ENCODE measurements at places on chromosomes 5 and 9.
A peak's percentile ranks its signal among the peaks of the same experiment; 100 is the strongest.

GRCh38 chr5:43386960-43387362, 25.2 kb downstream of the CCL28 start:
- DNase-seq: no peak

GRCh38 chr5:151414536-151414935, 32.9 kb upstream of the SLC36A1 start:
- DNase-seq: no peak

DNA sequence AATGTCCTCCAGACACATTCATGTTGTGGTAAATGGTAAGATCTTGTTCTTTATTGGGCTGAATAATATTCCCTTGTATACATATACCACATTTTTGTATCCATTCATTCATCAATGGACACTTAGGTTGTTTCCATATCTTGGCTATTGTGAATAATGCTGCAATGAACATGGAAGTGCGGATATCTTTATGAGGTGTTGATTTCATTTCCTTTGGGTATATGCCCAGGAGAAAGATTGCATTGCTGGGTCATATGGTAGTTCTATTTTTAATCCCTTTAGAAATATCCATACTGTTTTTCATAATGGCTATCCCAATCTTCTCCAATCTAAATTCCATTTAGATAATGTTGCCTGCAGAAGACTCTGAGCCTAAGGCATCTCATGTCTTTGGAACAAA, 78.0 kb upstream of the TNC start:
- no peak for DNase-seq

DNA sequence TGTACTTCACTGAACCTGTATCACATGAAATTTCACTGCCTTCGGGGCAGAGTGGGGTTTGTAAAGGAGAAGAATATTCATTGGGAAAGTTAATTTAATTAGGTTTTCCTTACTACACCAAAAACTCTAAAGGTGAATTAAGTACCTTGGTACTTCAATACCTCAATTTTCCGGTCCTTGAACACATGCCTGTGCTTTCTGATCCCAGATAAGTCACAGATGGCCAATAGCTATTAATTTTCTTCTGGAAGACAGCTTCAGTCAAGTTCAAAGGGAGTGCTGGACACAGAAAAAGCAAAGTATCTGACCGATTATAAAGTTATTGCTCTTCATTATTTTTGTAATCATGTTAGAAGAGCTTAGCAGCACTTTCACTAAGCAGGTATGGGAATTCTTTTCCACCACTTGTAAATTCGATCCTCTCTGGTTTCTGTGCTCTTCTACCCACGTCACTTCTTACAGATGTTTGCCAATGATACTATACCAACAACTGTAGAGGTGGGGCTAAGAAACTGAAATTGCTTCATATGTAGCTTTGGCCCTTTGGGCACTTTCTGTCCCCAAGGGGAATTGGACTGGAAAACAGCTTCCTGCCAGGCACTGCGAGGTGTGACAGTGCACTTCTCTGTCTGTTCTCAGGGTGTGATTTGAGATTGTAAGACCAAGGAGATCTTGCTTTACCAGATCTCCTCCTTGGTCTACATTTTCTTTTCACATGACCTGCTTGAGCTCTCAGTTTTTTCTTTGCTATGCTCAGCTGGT, 164.0 kb downstream of the CCDC192 start:
- DNase-seq: no peak

- no peak for DNase-seq
These were observed 33.2 kb downstream of the MYO10 start for GRCh38 chr5:16902846-16903245.

- no peak for DNase-seq
These were observed 57.9 kb downstream of the MEF2C start for GRCh38 chr5:88824892-88825583.

DNA sequence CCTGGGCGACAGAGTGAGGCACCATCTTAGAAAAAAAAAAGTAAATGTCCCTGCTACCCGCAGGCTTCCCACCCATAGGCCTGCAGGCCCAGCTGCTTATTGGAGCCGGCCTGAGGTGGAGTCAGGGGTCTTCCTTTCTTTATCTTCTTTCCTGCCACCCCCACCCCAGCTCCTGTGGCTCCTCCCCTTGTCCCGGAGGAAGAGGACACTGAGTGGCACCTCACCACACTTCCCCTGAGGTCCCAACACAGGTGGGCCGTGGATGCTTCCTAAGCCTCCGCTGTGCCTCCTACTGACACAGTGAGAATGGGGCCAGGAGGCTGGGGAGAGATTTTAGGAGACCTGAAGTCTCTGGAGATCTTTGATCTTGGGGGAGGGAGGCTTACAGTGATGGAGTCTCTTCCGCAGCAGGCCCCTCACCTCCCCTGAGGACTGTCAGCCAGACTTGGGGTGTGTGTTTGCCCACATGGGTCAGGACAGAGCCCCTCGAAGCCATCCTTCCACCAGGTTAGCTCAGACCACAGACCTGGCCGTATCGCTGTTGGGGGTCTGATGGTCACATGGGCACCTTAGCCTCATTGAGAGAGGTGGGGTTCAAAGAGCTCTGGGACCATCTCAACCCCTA, 135.4 kb upstream of the IER5L start:
- DNase-seq: no peak

GRCh38 chr5:122756264-122756911, 18.5 kb upstream of the SNX2 start:
- no peak for DNase-seq

- no peak for DNase-seq
These were observed 50.9 kb downstream of the SUSD1 start for GRCh38 chr9:112124156-112124555.

DNA sequence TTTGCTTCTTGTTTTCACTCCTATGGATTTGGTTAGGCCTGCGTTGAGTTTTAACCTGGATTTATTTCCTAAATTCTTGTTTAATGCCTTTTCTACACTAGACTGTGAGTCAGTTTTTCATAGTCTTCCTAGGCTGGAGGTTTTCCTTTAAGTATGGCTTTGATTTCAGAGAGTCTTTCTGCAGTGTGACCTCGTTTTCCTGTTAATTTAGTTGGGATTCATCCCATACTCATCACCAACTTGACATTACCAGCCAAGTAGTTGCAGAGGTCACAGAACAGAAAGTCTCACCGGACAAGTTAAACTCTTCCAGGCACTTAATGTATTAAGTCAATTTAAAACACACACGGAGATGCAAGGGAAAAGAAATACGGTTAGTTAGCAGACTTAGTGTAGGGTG, 29.7 kb upstream of the AUH start:
- DNase-seq: no peak

GRCh38 chr5:96984506-96985192, 48.8 kb downstream of the LNPEP start:
- DNase-seq: no peak

GRCh38 chr9:4886698-4887097, 94.0 kb downstream of the RCL1 start:
- no peak for DNase-seq

- DNase-seq: no peak
These were observed 80.7 kb downstream of the ANKRD55 start for GRCh38 chr5:56152437-56152836.

GRCh38 chr5:103119070-103119764, 721 bp downstream of the GIN1 start:
- no peak for DNase-seq

DNA sequence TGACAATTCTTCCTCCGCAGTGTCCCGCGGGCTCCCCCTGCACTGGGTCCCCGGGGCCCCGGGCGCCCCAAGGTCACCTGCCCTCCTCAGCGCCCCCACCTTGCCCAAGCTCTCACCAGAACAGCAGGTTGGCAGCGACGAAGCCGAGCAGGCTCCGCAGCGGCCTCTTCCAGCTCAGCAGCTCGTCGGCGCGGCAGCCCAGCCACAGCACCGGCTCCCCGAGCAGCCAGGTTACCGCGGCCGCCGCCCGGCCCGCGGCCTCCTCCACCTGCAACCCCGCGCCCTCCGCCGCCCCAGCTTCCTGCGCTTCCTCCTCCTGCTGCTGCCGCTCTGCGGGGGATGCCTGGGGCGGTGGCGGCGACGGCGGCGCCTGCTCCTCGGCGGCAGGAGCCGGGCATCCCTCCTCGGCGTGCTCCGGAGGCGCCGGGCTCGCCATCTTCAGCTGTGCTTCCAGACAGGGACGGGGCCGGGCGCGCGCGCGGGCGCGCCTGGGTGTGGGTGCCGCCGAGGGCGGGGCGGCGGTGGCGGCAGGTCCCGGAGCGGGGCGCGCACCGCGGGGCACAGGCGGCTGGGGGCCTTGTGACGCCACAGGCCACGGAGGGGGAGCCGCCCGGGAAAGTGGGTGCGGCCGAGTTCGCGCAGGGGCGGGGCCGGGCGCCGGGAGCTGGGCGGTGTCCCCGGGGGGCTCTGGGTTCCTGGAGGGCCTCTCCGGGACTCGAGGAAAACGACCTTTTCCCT, at the start of gene RETREG1:
TSS of gene RETREG1 (minus strand) at position 462 of the 738 bp plus-strand sequence. CDS start at position 436, 26 bp downstream.
- DNase-seq: peak; percentile 67

Data from stimulated activated CD4-positive, alpha-beta T cell treated with anti-CD3 and anti-CD28 coated beads, Interleukin-4, amount 100 ng/mL, for 48 hours (primary cell).